ENCODE measurements at places on chromosomes 7 and 10.

DNA sequence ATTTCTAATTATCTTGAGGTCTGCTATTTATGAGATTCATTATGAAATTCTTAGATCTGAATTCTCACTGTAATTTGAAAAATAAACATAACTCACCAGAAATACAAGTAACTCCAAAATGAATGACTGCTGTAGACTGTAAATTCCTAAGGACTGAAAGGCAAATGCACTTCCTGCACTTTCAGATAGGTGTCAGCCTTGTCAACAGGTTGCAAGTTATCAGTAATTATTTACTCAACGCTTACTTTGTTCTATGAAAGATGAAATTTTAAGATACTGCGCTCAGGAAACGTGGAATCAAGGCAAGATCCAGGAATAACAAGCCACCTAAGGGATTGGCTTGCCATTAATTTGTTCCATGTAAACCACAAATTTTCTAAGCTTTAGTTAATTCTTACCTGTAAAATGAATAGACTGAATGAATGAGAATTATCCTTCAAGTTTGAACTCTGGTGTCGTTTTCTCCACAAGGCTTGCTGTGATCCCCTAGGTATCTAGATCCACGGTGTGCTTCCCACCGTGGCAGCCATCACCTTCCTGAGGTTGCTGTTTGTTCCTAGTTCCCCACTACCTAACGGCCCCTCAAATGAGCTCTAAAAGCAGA is 12.6 kb downstream of the DHX32 start:
- DNase-seq, result no peak

DNA sequence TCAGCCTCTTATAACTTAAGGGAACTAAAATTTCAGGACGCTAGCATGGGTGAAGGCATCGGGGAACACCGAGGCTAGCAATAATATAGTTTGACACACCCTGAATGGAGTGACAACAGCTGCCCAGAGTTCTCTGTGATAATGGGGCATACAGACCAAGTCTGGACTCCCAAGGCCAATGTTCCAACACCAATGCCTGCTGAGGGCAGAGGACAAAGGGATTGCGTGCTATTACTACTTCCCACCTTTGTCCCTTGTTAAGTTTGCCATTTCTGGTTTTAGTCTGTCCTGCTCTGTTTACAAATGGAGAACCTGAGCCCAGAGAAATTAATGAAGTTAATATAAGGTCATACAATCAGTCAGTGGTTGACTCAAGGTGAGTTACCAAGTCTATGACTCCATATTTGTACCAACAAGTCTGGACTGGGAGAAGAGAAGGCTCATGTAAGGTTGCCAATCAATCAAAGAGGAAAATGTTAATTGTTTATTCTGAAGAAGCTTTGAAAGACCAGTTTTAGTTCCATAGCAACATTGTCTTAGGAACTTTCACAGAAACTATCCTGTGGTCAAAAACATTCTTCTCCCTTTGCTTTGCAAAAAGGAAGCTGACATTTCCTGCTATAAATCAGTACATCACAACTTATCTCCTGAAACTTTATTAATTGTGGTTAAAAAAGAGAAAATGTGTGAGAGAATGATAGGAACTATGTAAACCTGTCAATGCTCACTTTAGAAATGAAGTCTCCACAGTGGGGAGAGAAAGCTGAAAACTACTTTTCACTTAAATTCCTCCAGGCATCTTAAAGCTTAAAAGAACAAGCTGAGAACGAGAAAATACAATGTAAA is 74.5 kb downstream of the CCDC6 start:
- DNase-seq, result no peak

DNA sequence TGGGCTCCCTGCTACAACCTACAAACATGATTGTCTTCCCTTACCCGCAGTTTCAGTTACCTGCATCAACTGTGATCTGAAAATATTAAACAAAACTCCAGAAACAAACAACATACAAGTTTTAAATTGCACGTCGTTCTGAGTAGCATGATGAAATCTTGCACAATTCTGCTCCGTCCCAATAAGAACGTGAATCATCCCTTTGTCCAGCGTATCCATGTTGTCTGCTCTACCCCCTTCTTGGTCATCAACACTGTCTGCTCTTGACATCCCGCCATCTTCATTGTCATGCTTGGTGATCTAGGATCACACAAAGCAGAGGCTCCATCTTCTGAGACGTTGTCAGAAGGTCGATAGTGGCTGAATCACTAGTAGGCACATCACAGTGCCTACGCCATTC is 53.9 kb downstream of the ACADSB start:
- no peak for DNase-seq

DNA sequence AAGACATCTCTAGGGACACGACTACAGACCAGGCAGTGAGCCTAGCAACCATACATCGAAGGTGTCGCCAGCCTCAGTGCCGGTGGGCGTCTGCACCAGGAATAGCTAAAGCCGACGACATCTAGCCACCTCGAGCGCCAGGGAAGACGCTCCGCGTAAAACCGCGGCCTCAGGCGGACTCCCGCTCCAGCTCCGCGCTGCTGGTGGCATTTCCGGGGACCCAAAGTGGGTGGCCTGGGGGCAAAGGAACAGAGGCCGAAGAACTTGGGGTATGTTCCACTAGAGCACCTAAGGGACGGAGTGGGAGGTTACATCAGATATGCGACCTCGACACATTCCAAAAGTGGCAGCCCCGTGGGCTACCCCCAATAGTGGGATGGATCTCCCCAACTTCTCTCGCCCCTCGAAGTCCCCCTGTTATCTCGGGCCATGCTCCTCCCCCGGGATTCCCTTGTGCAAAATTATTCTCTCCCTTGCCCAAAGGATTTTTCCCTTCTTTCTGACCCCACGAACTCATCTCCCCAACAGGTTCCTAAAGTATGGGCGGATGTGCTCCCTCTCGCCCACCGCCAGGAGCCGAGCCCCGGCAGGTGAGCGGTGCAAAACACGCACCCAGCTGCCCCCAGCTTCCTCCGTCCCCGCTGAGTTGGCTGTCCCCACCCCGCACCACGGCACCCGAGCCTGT is 1.2 kb downstream of the KCNMA1 start:
- DNase-seq, result no peak

DNA sequence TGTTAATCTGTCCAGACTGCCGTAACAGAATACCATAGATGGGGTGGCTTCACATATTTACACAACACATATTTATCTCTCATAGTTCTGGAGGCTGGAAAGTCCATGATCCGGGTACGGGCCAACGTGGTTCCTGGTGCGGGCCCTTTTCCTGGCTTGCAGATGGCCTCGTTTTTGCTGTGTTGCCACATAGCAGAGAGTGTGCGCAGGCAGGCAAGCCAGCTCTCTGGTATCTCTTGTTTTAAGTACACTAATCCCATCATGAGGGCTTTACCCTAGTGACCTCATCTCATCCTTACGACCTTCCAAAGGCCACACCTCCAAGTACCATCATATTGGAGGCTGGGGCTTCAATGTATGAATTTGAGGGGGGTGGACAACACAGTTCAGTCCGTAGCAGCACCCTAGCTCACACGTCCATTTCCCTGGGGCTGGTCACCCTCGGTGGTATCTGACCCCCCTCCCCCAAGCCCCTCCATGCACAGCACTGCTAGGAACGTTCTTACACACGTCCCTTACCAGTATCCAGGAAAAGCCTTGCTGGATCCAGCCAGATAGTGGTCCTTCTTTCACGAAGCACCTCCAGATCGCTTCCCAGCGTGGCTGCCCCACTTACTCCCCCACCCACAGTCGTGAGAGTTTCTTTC is 21.5 kb downstream of the CUX1 start:
- DNase-seq, result no peak

- no peak for DNase-seq
These were observed 95.9 kb upstream of the SLC25A13 start for GRCh38 chr7:96417784-96418183.

GRCh38 chr10:77176232-77176631 is 461.4 kb downstream of the KCNMA1 start:
- DNase-seq, result no peak

DNA sequence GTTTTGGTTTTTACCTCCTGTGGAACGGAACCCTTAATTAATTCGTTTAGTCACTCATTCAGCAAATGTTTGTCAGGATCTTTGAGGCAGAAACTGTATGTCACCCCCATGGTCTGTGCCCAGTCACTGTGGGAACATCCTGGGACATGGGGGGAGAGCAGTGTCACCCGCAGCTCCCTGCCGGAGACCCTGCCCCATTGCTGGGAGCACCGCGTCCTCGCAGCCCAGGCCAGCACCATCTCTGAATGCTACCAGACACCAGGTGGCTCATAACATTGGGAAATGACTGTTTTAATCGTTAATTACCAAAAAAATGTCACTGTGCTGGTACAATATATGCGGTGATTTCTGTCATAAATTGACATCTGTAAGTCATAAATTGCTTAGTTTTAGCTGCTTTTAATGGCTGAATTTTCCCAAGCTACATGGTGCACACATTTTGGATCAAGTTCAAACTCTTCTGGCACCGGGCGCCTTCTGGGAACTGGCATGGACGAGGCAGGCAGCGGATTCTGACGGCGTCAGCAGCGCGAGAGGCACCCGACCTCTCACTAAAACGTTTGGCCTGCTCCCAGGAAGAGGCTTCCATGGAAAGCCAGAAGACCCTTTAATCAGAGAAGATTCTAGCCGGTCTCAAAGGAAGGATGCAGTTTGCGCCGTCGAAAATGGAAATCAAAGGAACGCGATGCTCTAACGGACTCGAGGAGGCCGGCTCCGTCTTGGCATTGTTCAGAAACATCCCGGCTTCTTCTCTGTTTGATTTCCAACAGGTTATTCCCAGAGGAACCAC is 184.2 kb downstream of the ADARB2 start:
- DNase-seq, result no peak

DNA sequence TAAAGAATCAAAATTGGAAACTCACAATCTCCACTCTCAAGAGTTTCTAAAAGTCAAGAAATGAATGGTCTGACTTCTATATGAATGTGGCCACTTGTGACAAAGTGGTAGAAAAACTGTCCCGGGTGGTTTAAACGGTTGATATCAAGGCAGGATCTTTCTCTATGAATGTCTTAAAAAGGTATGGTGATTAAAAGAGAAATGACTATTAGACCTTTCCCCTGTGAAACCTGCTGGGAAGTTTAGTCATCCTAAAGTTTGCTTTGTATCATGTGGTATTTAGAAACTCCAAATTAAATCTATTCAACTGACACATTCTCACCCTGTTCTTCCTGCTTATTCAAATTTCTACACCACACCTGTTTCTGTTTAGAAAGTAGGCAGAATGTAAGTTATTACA is 492.5 kb downstream of the XPNPEP1 start:
- no peak for DNase-seq

GRCh38 chr10:31340343-31340742 is 21.3 kb downstream of the ZEB1 start:
- no peak for DNase-seq

DNA sequence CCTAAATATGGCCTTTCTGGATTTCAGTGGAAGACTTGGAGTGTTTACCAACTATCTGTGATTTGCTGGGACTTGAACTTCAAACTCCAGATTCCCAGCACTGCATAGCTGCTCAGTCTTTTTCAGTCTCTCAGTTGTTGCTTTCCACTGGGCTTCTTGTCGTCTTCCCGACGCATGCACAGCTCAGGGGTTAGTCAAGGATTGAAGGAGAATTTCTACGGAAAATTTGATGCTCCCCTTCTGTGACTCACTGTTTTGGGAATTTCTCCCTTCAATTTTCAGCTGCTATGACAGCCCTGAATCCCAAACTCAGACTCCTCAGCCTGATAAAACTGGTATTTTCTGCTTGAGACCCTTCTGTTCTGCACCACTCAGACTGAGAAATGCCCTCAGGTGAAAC is 91.7 kb downstream of the CYP26A1 start:
- no peak for DNase-seq

GRCh38 chr7:2483494-2483893 is 7.3 kb upstream of the GRIFIN start:
- no peak for DNase-seq

DNA sequence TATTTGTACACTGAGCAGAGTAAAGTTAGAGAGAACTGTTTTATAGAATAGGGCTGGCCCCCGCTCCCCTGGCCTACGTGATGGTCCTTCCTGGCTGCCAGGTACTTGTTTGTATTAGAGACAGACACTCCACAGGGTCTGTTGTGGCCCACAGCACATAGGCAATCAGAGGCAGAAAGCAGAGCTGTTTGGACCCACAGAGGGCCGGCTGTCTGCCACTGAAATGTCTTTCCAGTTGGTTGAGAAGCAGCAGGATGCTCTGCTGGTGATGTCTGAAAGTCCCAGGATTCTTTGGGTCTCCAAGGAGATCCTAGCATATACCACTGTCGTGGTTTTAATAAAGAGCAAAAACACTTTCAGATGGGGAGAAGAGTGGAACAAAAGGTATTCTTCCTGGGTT is 5.2 kb downstream of the STN1 start:
- no peak for DNase-seq

DNA sequence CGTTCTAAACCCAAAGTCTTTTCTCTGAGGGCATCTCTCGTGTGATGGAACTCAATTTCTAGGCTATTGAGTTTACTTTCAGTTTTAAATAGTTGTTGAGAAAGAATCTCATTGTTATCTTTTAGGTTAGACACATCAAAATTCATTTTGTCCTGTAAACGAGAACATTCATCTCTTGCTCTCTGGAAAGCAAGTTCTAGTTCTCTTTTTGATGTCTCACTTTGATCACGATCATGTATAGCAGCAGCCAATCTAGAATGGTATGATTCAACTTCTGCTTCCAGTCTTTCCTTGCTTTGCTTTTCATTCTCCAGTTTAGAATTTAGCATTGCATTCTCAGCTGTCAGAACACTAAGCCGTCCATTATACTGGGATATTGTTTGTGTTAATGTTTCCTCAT is 65.1 kb downstream of the ANKRD26 start:
- DNase-seq, result no peak

GRCh38 chr7:49443515-49443914 is 329.9 kb upstream of the VWC2 start:
- DNase-seq, result no peak

DNA sequence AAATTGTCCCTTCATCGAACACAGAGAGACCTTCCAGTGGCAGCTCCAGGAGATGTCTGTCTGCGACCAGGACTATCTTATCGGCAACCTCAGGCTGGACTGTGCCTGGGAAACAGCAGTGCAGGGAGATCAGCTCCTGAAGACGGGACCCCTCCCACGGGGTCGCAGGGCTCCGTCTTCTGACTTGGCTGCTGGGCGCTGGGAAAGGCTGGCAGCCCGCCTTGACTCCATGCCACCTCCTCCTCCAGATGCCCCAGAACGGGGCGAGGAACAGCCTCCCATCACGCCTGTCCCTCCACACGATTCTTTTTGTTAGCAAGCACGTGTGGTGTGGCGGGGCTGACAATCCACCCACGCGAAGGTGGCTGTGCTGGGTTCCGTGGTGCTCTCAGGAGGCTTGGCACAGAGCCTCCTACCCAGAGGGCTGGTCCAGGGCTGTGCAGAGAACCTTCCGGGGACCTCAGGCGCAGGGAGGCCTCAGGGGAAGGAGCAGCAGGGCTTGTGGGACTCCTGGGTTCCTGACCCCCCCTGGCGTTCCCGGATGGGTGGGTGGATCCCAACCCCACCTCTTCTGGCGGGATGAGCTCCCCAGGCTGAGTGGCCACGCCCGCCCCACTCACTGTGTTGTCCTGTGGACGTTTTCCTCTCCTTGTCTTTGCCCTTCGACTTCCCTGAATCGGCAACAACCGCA is 47.6 kb upstream of the NKX6-2 start:
- DNase-seq, result no peak

Measured in activated CD8-positive, alpha-beta memory T cell treated with anti-CD3 and anti-CD28 coated beads for 4 hours (primary cell).